ENCODE measurements at places on chromosomes 2 and 18.

GRCh38 chr2:231780123-231780908 lies 766 bp downstream of the PDE6D start:
- peak; percentile 37 for DNase-seq

GRCh38 chr2:120566331-120567035 lies 169.2 kb upstream of the GLI2 start:
- no peak for DNase-seq

DNA sequence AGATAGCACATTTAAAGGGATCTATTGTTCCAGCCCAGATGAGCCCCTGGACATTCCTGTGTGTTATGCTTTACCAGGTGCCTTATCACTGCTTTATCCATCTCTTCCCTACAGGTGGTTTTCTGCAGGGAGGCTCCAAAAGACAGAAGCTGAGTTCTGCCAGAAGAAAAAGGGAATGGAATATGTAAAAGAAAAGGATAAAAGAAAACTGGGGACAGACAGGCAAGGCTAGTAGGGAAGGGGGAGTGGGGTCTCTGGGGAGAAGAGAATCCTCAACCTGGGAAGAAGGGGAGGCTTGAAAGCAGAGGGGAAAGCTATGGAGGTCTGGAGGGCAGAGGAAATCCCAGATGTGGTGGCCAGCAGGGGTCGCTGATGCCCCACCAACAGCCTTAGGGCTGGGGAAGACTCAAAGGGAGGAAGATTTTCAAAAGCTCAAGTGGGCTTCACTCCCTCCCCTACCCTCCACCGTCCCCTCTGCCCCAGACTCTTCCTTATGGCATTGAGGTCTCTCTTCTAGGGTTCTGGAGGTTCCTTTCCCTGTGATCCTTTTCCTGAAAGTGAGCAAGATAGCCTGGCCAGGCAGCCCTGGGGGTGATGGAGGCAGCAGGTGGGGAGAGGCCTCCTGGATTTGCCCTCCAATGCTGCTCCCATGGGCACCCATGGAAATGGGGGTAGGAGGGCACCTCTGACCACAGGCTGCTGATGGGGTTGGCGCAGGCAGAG lies 178.1 kb upstream of the PKDCC start:
- peak; percentile 39 for DNase-seq

DNA sequence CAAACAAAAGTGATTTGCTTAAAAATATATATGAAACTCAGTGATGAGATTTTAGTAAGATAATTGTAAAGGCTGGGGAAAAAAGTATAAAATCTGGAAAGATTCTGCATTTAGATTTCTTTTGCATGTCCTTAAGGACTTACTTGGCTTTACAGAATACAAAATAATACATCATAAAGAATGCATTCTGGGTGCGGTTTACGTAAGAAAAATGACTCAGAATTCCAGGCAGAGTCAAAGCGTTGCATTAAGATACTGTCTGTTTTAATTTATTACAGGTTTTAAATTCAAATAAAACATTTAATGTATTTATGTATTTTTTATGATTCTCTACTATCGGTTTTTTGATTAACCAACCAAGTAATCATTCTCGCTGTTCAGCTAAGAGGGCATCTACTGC lies 178.0 kb downstream of the SH3BP4 start:
- DNase-seq: no peak

DNA sequence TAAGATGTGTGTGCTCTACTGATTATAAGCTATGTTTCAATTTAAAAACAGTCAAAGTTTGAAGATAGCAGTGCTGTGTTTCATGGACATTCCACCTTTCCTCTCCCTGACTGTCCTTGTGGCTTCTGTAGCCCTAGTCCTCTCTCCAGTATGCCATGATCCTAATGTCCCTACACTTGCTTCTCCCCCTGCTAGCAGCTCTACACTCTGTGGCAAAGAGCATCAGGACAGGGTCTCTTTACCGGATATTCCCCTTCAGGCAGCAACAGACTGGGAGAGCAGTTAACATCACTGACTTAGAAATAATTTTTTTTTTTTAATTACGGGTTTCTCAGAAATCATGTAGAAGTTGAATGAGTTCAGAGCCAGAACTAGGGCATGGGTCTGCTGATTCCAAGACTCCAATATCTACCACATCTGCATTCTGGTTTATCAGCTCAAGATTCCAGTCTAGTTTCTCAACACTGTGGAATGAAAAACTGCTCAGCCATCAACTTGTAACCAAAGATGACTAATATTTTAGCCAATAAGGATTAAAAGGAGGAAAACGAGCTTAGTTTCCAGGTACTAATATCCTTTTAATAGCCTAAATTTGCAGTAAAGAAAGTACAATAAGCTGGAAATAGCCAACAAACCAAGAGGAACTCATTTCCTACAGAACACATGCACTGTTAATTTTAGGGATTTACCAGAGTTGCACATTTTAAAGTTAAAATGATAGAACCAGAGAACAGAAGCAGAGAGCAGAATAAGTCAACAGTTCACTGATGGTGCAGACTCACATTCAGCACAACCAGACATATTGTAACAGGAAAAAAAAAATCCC lies 45.2 kb downstream of the TMEM131 start:
- DNase-seq: peak; percentile 30

GRCh38 chr2:235692671-235693171 lies 198.9 kb downstream of the AGAP1 start:
- no peak for DNase-seq

- DNase-seq: no peak
These were observed 565.3 kb upstream of the ZNF804A start for GRCh38 chr2:184032983-184033382.

GRCh38 chr2:160498137-160498536 lies 4.5 kb upstream of the RBMS1 start:
- DNase-seq: no peak

GRCh38 chr2:177175917-177176668 lies 36.5 kb upstream of the HNRNPA3 start:
- no peak for DNase-seq

- DNase-seq: no peak
These were observed 98.9 kb upstream of the OTOS start for GRCh38 chr2:240239325-240239724.

GRCh38 chr2:237305579-237305978 lies 108.4 kb downstream of the COL6A3 start:
- no peak for DNase-seq

GRCh38 chr2:201955702-201956141 lies 77.9 kb upstream of the FZD7 start:
- DNase-seq: no peak

- peak; percentile 63 for DNase-seq
These were observed 4.0 kb upstream of the WNT10A start for GRCh38 chr2:218876562-218877219.

GRCh38 chr2:28202719-28203118 lies 189.9 kb upstream of the FOSL2 start:
- DNase-seq: no peak

- DNase-seq: no peak
These were observed 257.3 kb upstream of the SESTD1 start for GRCh38 chr2:179521944-179522343.

DNA sequence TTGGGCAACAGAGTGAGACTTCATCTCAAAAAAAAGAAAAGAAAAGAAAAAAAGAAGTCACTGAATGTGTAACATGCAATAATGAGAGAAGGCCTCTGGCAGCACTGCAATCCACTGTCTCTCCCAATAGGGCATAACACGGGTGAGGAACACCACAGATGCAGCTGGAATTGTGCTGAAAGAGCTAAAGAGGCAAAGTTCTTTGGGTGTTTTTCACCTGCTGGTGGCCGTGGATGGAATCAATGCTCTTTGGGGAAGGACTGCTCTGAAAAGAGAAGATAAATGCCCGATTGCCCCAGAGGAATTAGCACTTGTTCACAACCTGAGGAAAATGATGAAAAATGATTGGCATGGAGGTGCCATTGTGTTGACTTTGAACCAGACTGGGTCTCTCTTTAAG lies 31.0 kb upstream of the CYBRD1 start:
- DNase-seq: no peak

- no peak for DNase-seq
These were observed 259.8 kb downstream of the LOXHD1 start for GRCh38 chr18:46397174-46397573.

GRCh38 chr18:45386041-45386655 lies 229.1 kb upstream of the SLC14A2 start:
- DNase-seq: no peak

DNA sequence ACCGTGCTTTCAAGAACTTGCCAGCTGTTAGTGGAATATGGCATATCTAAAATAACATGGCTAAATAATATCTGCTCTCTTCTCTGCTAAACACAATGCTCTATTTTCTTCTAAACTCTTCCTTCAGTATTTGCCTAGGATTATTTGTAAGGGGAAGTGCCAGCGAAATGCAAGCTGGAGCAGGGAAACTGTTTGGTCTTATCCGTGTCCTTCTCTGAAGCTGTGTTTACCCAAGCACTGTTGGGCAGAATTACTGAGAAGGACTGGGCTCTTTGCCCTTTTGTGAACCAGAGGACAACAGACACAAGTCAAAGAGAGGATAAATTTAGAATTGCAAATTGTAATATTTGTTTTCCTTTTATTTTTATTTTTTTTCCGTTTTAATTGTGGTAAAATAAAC lies 23.6 kb downstream of the CPO start:
- no peak for DNase-seq

DNA sequence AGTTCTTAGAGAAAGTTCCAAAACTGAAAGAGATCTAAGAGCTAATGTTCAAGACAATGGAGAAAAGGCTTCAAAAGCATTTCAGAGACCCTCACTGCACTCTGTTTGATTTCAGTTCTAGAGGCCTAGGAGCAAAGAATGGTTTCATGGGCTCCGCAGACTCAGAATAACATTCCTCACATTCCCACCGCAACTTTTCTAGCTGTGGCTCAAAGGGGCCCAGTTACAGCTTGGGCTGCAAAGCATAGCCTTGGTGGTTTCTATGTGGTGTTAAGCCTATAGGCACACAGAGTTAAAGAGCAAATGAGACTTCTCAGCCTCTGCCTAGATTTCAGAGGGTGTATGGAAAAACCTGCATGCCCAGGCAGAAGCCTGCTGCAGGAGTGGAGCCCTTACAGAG lies 73.0 kb downstream of the FSIP2 start:
- DNase-seq: no peak

DNA sequence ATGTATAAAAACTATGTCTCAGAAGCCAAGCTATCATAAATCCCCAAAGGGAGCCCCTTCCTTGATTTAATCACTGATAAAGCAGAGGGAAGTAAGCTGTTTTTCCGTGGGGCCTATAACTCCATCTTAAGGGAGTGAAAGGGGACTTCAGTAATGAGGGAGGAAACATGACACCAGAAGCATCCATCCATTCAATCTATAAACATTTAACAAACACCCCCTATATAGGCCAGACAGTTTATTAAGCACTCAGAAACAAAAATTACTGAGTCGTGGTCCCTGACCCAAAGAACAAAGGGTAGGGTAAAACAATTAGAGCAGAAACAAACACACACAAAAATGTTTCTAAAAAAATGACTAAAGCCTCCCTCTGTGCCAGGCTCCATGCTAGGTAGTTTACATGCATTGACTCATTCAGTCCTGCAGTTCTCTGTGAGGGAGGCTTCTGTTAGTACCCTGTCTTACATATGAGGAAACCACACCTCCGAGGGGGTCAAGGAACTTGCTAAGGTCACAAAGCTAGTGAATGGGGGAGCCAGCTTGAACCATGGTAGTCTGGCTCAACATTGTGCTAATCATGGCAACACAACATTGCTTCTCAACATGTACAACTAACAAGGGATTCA lies 472.1 kb downstream of the CDH2 start:
- DNase-seq: no peak

DNA sequence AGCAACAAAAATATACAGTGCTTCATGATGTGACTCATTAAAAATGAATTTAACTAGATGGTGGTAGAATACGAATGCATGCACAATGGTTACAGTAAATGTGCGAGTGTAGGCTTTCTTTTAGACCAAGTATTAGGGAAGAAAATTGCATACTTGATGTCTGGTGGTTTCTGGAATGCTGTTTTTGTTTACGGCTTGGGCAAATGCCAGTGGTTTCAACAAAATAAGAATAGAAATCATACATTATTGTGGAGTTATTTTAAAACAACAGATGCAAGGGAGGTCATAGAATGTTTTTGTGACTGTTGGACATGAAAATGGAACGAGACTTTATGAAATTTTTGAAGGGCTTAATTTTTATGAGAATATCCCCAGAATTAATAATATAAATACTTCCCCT lies 580.9 kb downstream of the PLCL1 start:
- DNase-seq: no peak

- DNase-seq: no peak
These were observed 158.3 kb upstream of the WDSUB1 start for GRCh38 chr2:159444754-159445153.

Data from RKO (cell line).